Stimulated activated CD8-positive, alpha-beta memory T cell treated with anti-CD3 and anti-CD28 coated beads, Interleukin-7, amount 100 ng/mL, for 4 hours (primary cell): ENCODE measurements at places on chromosomes 16 and 17.

DNA sequence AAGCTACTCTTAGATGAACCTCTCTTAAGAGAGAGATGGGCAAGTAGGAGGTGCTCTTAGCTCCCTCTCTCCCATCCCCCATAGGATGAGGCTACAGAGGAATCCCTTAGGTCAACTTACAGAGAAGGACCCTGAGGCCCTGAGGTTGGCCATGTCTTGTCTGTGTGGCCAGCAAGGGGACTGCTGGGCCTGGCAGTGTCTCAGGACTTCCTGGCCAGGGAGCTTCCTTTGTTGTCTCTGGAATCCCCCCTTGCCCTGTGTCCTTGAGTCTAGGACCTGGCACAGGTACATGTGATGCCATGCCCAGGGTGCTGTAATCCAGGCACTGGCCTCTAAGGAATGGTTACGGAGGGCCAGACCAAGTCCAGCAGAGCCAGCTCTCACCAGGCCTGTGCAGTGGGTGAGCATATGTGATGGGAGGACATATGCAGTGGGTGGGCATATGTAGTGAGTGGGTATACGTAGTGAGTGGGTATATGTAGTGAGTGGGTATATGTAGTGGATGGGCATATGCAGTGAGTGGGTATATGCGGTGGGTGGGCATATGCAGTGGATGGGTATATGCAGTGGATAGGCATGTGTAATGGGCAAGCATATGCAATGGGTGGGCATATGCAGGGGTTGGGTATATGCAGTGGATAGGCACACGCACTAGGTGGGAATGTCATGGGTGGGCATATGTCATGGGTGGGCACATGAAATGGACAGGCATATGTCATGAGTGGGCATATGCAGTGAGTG lies 20.3 kb upstream of the PECAM1 start:
- DNase-seq: no peak

GRCh38 chr16:14609716-14610115 lies 20.3 kb downstream of the PARN start:
- no peak for DNase-seq

DNA sequence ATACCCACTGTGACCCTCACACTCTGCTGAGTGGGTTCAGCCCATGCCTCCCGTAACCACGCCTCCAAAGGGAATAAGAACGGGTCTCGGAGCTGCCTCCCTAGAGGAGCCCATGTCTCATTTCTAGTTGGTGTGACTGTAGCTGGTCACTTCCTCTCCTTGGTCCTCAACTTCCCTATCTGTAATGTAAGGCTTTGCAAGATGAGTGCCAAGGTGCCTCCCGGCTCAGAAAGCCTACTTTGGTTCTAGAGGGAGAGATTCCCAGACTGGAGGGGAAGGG lies 20.8 kb downstream of the C16orf74 start:
- DNase-seq: no peak

DNA sequence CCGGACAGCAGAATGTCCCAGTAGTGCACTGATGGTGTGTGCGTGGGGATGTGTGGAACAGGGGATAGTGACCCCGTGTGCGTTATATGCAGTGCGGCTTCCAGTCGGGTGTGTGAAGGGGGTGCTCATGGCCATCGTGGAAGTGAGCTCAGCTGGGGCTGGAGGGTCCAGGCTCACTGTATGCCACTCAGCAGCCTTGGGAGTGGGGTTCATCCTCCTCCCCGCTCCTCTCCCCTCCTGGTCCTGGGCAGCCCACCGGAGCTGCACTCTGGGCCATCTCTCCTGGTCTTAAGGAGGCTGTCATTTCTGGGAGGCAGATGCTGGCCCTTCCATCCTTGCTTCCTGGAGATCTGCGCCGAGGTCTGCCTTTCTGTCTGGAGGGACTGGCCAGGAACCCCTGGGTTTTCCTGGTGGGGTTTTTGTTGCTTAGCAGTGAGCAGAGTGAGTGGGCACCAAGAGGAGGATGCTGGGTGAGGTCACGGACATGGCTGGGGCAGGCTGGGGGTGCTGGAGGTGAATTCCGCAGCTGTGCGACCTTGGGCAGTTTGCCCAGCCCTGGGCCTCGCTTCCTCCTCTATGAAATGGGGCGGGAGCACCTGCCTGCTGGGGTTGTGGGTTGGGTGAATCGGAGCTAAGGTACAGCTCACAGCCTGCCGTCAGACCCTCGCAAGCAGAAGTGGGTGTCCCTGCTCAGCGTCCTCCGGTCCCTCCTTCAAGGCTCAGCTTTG lies 164.1 kb downstream of the SEC14L1 start:
- no peak for DNase-seq

DNA sequence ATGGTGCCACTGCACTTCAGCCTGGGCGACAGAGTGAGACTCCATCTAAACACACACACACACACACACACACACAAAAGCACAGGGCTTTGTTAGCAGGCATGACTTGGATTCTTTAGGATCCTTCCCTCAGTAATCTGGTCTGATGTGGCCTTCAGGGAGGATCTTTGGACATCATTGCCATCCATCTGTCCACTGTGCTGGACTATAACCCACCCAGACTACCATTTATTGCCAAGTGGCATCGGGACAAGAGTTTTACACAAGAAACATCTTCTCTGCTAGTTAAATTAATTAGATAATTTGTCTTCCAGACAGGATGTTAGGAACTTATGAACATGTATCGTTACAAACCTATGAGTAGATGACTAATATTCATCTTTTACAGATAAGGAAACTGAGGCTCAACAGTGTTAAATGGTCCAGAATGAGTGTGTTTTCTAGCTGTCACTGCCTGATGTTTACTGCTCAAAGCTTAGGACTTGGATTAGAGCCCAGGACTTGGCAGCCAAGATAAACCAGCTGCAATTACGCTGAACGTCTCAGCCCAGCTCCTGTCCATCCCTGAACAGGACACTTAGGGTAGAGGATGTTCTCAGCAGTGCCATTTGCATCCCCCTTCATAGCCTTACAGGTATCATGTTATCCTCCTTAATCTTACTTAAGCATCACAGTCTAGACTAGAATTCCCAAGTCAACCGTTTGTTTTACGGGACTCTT lies 285.8 kb downstream of the WWOX start:
- no peak for DNase-seq

- no peak for DNase-seq
These were observed 6.6 kb upstream of the SETD6 start for GRCh38 chr16:58508671-58509251.

DNA sequence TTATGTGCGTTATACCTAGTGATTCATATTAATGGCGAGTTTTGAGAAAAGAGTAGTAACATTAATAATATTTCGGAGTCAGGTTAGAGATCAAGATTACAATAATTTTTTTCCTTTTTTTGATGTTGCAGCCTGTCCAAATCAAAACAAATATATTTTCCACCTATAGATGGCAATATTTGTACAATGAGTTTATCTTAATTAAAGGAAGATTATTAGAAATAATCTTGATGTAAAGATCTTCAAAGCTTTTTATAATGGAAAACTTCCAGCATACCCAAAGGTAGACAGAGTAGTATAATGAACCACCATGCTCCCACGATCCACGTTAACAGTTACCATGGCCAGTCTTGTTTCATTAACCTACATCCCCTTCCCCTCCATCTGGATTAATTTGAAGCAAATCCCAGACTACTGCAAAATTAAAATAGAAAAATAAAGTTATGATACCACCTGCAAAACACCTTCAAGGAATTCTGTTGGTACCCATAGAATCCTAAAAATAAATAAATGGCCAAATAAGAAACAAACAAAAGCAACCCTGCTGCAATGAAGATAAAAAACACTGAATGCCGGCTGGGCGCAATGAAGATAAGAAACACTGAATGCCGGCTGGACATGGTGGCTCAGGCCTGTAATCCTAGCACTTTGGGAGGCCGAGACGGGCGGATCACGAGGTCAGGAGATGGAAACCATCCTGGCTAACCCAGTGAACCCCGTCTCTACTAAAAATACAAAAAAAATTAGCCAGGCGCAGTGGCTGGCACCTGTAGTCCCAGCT lies 46.5 kb upstream of the GINS3 start:
- no peak for DNase-seq

DNA sequence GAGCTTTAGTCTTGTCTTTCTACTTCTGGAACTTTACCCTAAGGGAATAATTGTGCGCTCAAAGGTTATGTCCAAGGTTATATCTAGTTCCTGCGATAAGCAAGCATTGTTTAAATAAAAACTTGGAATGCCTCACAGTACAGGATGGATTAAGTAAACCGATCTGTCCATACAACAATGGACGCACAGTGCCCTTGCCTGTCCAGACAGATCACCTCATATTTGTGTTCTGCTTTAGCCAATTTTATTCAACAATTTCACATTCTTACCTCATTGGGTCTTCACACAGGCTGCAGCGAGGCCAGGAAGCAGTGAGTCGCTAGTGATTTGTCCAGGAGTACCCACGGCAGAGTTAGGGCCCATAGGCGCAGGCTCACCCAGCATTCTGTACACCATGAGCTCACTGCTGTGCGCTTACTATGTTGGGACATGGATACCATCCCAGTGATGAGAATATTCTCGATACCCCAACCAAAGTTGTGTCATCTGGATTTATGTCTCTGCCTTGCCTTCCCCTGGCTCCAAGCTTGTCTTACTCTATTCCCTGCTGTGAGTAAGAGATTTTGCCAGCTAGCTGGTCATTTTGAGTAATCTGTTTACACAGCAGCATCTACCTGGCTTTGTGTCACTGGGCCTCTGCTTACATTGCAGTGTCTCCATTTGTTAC lies 39.8 kb downstream of the USP43 start:
- no peak for DNase-seq

DNA sequence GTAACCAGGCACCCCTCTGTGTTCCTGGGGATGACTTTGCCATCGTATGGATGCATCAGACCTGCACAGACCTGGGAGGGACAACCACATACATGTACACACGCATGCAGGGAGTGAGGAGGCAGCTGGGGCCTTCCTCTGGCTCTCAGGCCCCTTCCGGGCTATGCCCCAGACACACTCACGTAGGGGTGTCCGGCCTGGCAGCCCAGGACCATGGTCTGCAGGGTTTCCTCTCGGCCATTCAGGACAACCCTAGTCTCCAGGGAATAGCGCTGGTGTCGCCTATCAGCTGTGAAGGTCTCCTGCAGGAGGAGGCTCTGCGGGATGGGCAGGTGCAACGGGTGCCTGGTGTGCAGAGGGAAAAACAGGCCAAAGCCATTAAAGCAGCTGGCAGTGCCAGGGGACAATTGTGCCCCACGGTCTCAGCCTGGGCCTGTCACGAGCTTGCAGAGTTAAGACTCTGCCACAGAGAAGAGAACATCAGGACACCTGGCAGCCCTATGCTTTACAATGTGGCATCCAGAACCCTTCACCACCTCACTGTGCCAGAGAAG lies 101.4 kb downstream of the RMI2 start:
- no peak for DNase-seq

DNA sequence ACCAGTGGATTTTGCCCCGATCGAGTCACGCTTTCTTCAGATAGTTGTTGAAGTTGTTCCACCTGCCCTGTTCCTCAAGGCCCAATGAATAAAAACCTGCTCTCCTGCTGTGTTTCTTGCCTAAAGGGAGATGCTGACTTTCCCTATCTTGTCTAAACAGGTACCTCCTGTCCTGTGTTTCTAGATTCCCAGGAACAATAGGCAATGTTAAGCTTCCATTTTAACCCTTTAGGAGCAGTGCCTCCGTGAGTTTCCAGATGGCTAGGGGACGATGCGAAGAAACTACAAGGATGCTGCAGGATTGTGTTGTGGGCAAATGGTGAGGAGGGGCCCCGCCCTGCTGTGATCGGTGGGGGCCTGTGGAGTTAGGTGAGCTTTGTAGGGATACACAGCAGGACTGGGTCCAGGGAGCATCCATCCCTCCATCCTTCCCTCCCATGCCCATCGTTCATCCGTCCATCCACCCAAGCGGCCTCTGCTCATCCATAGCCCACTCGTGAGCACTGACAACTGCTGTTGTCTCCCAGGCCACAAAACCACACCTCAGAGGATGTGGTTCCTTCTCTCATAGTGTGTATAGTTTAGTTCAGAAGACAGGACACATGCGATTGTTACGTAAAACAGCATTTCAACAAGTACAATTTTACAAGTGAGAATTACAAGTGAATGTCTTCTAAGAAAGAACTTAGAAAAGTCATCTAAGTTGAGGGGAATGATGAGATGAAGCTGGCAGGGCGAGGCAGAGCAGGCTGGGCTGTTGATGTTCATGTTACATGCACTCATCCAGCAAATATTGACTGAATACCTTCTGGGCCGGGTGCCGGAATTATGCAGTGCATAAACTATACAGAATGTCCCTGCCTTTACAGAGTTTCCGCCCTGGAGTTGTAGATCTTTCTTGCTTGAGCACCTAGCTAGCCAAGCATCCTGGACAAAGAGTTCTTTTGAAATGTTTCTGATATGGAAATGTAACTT lies 5.2 kb downstream of the ARSG start:
- DNase-seq: peak; percentile 45
